Mesothelial cell of epicardium (in vitro differentiated cells): ENCODE measurements at places on chromosomes 1 and 21. TPM values are rescaled to one million over a fixed set of nuclear protein-coding genes. Genes with fewer than 3 reads are reported as not detected.

RSPO1 gene
- total RNA-seq = 0.20 to 0.51 TPM (median 0.43 TPM) in 3 replicates

DNA sequence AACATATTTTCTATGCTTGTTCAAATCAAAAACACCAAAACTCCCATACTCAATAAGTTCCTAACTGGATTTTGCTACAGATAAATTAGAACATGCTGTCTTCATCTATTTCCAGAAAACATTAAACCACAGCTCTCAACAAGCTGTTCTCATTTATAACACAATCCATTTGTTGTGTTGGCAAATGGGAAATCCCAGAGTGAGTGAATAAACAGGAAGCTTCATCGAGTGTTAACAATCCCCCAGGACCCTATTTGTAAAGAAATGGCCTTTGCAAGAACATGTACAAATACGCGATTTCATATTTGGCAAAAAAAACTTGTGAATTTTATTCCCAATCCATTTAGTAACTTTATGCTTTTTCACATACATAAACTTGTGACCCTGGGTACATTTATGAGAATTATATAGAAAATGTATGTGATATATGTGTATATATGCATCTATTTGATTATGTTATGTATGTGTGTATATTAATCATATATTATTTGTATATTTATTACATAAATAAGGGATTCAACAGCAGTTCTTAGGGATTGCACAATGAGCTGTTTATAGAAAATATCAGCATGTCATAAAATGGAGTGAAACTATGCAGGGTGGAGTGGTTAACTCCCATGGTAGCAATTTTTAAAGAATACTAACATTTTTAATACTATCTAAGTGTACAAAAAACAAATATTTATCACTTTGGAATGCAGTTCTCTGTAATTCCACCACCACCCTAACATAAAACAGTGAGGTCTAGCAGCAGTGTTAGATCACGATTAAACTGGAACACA, 160.0 kb downstream of the NEGR1 start:
- no peak for DNase-seq

RAB42 gene
- total RNA-seq = 4.6 to 5.1 TPM (median 4.8 TPM) in 3 replicates

GRCh38 chr1:175054736-175055135, 12.9 kb upstream of the TNN start:
- no peak for DNase-seq

GRCh38 chr1:19715334-19716203, 50.9 kb downstream of the HTR6 start:
- peak; percentile 88 for DNase-seq

CFHR1 gene
- 0.45 TPM in 1 of 3 replicates, not detected in the others for total RNA-seq

LCE1E gene
- total RNA-seq = not detected in 3 replicates

CD247 gene
- 0.13 to 0.36 TPM (median 0.22 TPM) in 3 replicates for total RNA-seq

GRCh38 chr1:154419620-154420571, 14.8 kb downstream of the IL6R start:
- DNase-seq = no peak

DNA sequence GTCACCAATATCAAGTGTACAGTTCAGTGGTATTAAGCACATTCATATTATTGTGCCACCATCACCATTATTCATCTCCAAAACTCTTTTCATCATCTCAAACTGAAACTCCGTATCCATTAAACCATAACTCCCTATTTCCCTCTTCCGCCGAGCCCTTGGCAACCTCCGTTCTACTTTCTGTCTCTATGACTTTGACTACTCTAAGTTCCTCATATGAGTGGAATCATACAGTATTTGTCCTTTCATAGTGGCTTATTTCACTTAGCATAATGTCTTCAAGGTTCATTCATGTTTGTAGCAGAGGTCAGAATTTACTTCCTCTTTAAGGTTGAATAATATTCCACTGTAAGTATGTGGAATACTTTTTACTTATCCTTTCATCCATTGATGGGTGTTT, 21.7 kb downstream of the SELP start:
- DNase-seq = no peak

DNA sequence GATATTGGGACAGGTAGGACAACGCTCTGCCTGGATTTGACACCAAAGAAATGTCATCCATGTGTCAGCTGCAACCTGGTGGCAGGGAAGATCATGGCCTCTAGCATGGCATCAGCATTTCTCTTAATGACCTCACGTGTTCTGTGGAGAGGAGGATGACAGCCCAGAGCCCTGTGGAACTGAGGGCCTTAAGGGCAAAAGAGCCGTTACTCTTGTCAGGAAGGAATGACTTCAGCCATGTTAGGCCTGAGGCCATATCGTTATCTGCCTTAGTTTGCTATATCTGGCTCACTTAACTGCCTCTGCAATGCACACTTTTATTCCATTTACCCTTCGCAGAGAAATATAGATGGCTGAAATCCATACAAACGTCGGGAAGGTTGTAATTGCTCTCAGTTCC, 83.2 kb upstream of the PBX1 start:
- DNase-seq = no peak

DNA sequence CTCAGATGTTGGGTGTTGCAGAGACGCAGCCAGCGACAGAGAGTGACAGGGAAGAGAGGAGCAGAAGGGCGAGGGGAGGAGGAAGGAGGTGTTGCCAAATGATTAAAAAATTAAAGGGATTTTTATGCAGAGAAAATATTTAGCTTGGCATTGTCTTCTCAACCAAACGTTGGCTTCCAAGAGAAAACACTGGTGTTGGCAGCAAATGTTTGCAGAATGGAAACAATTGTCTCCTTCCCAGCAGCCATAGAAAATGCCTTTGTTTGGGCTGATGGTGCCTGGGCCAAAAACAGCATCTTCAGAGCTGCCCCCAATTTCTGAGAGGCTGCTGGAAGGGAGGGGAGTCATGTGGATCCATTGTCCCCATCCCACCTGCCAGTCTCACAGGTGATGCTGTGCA, 29.7 kb upstream of the GRIK3 start:
- DNase-seq = no peak
